ENCODE measurements at places on chromosomes 11 and 22.

DNA sequence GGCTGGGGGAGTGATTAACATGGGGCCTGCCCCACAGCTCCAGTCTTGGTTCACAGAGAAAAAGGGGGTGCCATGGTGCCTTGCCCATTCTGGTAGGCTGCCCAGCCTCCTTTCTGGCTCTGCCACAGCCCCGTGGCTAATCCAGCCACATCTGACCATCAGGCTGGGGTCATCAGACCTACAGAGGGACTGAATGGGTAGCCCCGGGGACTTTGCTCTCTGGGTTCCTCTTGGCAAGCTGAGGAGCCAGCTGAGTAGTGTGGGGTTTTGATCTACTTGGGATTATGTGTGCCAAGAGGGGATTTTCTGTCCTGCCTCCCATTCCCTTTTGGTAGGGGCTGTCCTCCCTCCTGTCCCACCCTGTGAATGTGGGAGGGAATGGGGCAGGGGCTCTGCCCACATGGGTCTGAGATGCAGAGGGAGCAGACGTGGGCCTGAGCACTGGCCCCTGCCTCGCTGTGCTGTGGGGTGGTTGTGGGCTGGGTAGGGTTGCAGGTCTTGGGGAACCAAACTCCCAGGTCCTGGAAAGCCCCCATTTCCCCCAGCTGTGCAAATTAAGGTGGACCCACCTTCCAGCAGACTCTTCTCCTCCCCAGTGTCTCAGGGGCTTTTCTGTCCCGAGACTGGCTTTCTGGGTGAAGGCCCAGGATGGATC lies 32.0 kb downstream of the CD82 start:
- no peak for DNase-seq

DNA sequence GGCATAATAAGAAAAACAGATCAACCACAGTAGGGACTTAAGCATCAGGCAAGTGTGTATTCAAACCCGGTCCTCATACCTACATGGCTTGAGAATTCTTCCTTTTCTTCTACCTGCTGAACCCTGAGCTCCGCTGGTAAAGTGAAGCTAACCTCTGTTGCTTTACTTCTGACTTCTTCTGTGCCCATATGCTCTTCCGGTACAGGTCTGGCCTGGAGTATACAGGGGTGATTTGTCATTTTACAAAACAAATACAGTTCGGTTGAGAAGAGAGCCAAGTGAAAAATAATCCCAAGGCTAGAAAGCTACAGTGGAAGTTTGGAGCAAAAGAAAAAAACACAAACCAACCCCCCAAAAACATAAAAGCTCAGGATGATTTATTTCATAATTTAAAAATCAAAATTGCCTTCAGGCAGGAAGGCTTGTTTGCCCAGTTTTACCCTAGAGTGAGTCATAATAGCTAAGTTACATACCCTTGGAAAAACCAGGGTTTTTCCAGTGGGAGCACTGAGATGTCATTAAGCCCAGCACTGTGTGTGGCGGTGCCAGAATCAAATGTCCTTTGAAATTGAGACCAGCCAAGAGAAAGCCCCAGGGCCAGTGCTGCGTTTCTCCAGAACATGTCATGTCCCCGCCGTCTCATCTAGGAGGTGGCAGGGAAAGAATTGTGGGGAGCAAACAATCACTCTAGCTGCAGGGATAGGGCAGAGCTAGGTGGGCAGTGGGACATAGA lies 305.5 kb upstream of the ISX start:
- DNase-seq: no peak

DNA sequence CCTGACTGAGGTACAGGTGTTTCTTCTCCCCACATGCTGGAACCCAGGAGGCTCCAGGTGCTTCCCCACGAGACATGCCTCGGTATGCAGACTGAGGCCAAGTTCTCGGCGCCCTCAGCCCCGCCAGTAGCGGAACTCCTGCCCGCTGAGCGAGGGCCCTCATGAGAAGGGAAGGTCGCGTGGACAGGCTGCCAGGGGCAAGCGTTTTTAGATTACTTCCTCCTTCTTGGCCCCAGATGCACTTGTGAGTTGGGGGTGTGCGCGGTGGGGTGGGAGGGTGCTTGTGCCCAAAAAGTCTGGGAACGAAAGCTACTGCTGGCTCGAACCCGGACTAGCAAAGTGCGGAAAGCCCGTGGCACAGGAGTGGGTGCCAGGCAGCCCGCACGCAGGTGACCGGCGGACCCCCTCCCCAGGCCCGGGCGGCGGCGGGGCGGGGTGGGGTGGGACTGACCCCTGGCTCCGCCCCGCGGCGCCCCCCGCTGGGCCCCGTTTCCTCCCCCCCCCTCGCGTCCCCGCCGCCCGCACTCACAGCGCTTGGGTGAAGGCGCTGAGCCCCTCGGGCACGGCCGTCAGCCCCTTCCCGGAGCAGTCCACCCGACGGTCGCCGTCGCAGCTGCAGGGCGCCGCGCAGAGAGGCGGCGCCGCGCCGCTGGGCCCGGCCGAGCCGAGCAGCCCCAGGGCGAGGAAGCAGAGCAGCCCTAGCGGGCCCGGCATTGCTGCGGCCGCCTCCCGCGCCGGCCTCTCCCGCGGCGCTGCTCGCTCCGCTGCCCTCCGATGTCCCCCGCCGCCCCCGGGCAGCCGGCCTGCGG lies 797 bp downstream of the LGR4 start:
- no peak for DNase-seq

GRCh38 chr22:17707526-17707925 lies 66.7 kb downstream of the BID start:
- no peak for DNase-seq

DNA sequence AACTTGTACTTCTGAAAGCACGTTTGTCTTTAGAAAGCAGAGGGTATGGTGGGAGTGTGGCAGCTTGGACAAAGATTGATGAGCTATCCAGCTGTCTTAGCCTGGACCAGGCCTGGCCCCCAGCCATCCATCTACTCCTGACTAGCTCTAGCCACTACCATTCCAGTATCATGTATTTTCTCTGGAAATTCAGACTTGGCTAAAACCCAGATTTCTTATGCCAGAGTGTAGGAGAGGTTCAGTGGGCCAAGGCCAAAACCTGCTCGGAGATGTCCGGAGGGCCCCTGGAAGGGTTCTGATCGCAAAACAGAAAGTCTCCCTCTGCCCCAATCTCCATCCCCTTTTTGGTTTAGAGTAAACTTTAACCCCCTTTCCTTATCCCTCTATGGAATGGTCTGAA lies 24.8 kb upstream of the MTCH2 start:
- no peak for DNase-seq

DNA sequence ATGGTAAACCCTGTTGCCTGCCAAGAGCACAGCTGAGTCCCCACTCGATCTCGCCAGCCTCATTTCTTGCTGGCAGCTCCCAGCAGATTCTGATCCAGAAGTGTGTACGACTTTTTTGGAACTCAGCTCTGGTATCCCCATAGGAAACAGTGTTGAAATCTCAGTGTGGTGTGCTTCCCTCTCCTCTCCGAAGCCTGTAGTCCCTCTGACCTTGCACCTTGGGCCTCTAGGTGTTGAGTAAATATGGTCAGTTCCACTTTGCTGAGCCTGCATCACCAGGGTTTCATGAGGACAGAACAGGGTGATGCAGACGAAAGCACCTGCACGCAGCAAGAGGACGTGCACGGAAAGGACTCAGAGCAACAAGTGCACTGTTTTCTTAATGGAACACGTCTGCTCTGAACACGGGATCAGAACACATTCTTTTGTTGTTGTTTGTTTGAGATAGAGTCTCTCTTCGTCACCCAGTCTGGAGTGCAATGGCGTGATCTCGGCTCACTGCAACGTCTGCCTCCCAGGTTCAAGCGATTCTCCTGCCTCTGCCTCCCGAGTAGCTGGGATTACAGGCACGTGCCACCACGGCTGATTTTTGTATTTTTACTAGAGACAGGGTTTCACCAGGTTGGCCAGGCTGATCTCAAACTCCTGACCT lies 3.8 kb upstream of the CPT1A start:
- DNase-seq: no peak

GRCh38 chr11:35377262-35377661 lies 42.1 kb downstream of the SLC1A2 start:
- no peak for DNase-seq

- DNase-seq: no peak
These were observed 56.6 kb downstream of the FAM83F start for GRCh38 chr22:40051322-40051721.

GRCh38 chr22:26656891-26657851 lies at the start of gene MIAT:
MIAT (plus strand) TSS chr22:26657588.
- no peak for DNase-seq
